ENCODE measurements at places on chromosomes 1 and 21. TPM values are rescaled to one million over a fixed set of nuclear protein-coding genes. Genes with fewer than 3 reads are reported as not detected.

- DNase-seq = no peak
Observed at GRCh38 chr1:168732736-168733135, 3.7 kb upstream of the DPT start.

- no peak for DNase-seq
Observed at GRCh38 chr1:225544263-225544662, 108.7 kb downstream of the ENAH start.

OR10T2 gene
- not detected for total RNA-seq

ITLN2 gene
- not detected for total RNA-seq

CLEC20A gene
- not detected for total RNA-seq

DNA sequence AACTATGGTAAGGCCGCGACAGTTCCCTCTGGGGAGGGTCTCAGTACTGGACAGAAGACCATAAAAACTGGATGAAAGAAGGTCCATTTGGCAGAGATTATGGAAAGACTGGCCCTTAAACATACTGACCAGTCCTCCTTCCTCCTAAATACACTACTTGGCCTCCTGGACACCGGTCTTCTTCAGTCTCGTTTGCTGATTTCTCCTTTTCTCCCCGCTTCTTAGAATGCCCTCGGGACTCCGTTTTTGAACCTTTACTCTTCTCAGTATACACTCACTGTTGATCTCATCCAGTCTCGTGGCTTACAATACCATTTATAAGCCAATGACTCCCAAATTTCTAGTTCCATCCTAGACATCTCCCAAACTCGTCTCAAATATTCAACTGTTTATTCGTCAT, 694 bp upstream of the MRPL9 start:
- DNase-seq = no peak
